ENCODE measurements at places on chromosomes 5 and 9.

DNA sequence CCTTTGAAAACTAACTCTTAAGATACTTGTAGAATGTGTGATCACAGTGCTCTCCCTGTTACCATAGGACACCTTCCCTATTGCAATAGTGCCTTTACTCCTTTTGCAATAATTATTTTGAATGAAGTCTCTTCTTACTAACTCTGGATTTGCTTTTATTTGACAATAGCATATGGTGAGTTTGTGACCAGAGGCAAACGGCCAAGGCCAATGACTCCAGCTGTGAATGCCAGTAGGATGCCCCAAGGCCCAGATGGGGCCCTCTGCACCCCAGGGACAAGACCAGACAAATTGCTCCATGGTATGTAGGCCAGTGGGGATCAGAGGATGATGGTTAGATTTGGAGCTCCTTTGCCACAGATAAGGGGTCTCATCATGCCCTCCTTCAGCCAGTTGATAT is 116.9 kb downstream of the NPR3 start:
- DNase-seq, result no peak

DNA sequence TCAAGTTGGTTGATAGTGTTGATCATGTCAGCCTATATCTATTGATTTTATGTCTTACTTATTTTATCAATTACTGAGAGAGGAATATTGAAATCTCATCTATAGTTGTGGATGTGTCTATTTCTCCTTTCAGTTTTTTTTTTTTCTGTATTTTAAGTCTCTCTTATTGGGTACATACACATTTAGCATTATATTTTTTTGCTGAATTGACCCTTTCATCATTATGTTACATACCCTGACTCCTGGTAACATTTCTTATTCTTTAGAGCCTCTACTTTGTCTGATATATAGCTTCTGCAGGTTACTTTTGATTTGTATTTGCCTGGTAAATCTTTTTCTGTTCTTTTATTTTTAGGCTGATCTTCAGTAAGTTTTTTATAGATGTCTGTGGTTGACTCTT is 179.5 kb downstream of the GDNF start:
- DNase-seq, result no peak

- DNase-seq, result no peak
Measured at GRCh38 chr5:111142932-111143331, 50.8 kb downstream of the WDR36 start.

DNA sequence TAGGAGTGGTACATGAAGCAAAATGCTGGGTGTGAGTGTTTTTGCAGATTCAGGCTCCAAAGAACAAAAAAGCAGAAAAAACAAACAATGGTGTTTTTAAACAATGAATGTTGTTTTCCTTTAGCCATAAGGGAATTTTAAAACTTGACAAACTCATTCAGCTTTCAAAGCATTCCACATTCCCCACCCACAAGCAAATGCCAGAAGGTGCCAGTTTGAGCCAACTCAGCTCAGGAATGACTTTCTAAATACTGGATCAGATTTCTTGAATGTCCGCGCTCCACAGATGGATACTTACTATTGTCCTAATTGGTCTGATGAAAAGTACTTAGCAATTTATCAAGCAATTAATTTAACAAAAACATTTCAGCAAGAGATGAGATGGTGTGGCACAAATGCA is 12.9 kb upstream of the MOB3B start:
- no peak for DNase-seq

- DNase-seq, result no peak
Measured at GRCh38 chr5:133205649-133206048, 153.8 kb downstream of the HSPA4 start.

- DNase-seq, result no peak
Measured at GRCh38 chr5:125829349-125829748, 593.9 kb upstream of the GRAMD2B start.

DNA sequence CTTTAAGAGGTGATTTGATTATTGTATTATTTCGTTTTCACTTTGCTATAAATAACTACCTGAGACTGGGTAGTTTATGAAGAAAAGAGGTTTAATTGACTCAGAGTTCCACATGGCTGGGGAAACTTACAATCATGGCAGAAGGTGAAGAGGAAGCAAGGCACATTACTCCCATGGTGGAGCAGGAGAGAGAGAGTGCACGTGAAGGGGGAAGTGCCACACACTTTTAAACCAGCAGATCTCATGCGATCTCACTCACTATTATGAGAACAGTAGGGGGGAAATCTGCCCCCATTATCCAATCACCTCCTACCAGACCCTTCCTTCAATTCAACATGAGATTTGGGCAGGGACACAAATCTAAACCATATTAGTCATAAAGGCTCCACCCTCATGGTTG is 36.1 kb upstream of the NDFIP1 start:
- no peak for DNase-seq

DNA sequence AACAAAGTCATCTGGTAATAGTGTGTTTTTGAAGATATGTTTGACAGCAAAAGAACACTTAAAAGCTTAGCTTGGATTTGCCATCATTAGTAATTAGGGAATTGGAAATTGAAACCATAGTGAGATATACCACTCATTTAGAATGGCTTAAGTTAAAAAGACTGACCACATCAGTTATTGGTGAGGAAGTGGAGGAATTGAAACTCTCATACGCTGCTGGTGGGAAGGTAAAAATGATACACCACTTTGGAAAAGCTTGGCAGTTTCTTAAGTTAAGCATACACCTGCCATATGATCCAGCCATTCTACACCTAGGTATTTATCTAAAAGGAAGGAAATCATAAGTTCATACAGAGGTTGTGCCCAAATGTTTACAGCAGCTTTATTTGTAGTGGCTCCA is 213.2 kb downstream of the TRIO start:
- DNase-seq, result no peak

DNA sequence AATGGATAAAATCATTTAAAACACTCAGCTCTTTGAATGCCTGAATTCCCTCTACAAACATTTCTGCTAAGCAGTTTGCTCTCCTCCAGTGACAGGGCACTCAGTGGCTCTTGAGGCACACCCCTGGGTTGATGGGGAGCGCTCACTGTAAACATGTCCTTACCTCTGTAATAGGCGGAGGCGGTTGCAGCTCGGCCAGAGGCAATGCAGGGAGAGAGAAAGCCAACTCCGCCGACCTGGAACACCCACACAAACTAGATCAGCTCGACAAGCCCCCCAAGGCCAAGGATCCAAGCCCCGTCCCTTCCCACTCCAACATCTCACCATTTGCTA is 329 bp downstream of the CDC23 start:
- DNase-seq, result no peak

Measured in amniotic epithelial cell (primary cell).